ENCODE measurements at places on chromosomes 2 and 18.

DNA sequence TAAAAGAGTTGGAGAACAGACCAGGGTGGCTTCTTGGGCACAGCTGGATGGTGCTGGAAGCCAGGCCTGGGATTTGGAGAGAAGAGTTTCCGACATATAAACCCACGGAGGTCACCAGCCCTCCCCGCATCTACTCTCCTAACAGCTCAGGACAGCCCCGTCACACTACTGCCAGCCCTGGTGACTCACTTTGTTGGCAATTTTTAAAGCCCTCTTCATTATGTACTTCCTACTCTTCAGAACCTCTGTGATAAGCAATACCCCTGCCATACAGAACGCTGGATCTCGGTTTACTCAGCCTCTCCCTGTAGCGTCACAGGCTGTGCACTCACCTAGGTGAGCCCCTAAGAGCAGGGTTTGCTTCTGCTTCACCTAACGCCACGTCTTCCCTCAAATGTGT is 48.1 kb downstream of the ID2 start:
- no peak for DNase-seq

- no peak for DNase-seq
Measured at GRCh38 chr2:189541591-189541990, 39.0 kb downstream of the SLC40A1 start.

DNA sequence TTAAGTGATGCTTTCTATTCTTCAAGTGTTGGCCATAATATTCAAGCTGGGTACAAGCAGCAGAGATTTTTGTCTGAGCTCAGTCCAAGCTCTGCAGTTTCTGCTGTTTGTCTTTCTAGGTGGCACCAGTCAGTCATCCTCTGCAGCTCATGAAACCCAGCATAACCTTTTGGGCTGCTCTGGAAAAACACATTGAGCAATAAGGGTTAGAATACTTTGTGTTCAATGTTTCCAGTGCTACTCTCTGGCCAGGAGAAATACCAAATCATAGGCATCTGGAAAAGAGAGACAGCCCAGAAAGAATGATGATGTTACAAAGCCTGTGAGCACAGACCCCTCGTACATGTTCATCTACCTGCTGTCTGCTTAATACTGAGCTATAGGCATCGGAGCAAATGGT is 19.5 kb upstream of the WIPF1 start:
- DNase-seq = no peak

DNA sequence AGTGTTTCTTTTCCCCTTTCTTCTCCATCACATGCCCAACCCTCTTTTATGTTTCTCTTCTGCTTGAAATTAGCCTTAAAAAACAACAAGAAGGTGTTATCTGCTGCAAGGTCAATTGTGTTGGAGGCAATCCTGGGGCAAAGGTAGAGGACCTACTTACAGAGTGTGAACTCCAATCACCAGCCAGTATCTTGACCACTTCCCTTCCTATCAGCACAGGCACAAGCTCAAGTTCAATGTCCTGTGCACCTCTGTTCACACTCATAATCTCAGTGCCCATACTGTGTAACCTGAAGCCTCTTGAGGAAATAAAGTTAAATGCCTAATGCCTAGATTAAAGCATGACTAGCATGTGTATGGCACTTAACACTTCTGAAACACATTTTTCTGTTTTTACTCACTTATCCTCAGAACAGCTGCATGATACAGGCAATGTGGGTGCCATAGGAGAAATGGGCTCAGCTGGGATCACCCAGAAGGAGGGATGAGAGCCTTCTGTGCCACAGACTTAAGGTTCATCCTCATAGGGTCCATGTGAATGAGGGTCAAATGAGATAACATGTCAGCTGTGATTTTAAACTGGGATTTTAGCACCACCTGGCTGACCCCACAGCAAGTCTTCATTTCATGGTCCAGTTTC is 701.5 kb downstream of the BCL11A start:
- no peak for DNase-seq

GRCh38 chr2:239113615-239114014 is 265.7 kb downstream of the TWIST2 start:
- DNase-seq = no peak

DNA sequence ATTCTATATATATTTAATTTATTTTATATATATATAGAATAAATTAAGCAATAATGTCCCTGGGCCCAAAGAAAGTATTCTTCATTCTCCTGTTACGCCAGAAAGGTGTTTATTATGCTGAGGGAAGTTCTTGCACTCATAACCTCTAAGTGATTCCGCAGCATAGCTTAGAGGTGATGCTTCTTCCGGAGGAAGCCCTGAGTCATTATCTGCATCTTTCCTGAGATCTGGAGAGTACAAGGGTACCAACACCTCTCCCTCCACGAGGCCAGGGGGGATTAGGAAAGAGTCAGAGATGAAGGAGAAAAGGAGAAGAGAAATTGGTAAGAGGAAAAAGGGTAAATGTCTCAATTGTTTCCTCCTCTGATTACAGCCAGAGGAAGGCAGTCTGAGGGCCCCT is 43.1 kb upstream of the RTN4 start:
- DNase-seq = no peak

DNA sequence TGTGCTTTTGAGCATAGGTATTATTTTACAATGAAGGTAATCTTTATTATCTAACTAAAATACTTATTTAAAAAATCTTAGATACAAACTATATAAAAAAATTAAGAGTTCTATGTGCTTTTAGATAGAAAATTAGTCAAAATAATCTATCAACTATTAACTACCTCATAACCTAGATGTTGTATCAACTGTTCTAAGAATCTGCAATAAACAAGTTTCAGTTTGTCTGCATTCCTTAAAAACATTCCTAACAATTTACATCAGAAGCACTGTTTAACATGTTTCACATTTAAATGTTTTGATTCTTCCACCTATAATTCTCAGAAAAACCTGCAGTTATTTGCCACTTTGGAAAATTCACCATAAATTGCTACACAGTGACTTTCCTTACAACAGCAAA is 33.3 kb downstream of the NDUFS1 start:
- no peak for DNase-seq

DNA sequence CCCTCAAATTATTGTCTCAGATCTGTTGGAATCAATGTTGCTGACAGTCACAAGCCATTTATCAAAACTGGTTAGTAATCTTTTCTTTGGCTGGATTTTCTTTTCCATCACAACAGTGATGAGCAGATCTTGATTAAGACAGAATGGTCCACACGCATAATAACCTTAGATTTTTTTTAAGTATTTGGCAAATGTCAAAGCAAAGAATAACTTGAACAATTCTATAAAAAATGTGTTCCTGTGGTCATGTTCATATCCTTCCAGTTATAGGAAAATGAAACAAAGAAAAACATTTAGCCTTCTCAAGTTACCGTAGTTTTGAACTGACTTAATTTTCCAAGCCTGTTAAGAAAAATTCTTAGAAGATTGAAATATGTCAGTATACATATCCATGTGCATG is 659.9 kb upstream of the ID2 start:
- no peak for DNase-seq

GRCh38 chr2:42860319-42861094 is 68.1 kb upstream of the HAAO start:
- DNase-seq = no peak

DNA sequence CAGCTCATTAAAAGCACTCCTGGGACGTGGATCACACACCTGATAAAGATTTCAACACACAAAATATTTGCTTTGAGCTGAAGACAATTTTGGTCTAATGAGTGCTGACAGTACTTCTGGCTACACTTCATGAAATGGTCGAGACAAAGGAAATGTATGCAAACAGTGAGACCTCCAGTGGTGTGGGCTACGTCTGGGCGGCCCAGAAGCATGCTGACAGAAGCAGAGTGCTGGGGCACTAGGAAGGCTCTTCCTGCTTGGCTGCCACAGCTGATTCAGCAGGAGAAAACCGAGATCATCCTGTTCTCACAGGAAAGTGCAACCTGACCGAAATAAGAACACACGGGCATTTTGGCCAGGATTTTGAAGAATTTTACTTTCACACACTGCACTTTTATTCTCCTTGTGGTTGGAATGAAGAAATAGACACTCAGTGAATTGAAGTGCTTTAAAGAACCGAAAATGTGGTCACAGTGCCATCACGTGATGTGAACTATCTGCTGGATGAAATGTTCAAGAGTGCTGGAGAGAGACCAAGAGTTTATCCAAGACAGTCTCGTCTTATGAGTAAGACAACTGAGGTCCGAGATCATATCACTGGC is 149.5 kb downstream of the CCBE1 start:
- DNase-seq = no peak

- DNase-seq = peak; percentile 45
Measured at GRCh38 chr2:70089220-70089982, 2.1 kb downstream of the PCBP1 start.

DNA sequence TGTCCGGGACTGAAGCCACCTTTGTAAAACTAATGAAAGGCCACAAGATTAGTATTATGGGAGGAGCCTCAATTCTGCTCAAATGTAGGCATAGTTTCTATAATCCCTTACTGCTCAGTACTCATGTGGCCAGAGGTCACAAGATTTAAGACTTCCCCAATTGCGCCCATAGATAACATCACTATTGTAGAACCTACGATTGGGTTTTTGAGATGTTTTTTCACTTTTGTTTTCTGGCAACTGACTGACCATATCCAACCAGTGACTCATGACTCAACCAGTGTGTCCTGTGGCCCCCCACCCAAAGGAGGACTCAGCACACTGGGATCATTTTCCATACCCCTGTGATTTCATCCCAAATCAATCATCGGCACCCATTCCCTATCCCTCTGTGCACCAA is 15.2 kb upstream of the TSPYL6 start:
- no peak for DNase-seq

- DNase-seq = no peak
Measured at GRCh38 chr18:70337139-70337972, 48.5 kb downstream of the SOCS6 start.

- DNase-seq = no peak
Measured at GRCh38 chr18:4333043-4333442, 122.1 kb downstream of the DLGAP1 start.

DNA sequence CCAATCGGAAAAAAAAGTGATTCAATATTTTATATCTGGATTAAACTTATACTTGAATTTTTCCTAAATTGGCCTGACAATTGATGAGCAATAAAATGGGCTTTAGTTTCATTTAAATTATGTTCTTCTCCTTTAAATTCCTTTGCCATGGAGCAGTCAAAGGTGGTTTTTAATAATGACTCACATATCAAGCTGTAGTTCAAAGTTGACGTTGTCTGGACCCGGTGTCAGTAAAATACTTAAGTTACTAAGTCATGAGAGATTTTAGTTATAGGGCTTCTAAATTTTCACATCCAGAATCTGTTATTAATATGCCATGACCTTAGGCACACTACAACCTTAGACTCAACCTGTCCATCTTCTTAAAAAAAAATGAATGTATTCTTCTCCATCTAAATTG is 62.5 kb downstream of the CDH2 start:
- no peak for DNase-seq

GRCh38 chr2:30826916-30827315 is 19.7 kb upstream of the CAPN13 start:
- DNase-seq = no peak

DNA sequence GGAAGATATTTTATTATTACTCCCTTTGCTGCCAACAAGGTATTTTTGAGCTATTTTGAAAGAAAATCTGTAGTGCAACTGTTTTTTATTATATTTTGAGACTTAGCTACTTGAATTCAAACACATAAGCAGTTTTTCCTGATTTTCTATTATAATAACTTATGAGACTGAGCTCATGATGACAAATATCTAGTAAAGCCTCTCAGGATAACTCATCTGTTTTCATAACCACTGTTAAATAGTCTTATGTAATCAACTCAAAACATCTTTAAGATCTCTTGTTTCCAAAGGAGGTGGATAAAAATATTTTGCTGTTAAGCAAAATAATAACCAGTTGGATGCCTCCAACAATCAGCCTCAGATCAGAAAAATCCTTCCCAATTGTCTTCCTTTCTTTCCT is 21.9 kb upstream of the PPP1CB start:
- DNase-seq = no peak

GRCh38 chr2:238879621-238880377 is 31.9 kb downstream of the TWIST2 start:
- DNase-seq = no peak

GRCh38 chr2:216084547-216084946 is 2.8 kb downstream of the TMEM169 start:
- peak; percentile 22 for DNase-seq

GRCh38 chr2:181844551-181845290 is 46.8 kb upstream of the ITPRID2 start:
- DNase-seq = no peak

DNA sequence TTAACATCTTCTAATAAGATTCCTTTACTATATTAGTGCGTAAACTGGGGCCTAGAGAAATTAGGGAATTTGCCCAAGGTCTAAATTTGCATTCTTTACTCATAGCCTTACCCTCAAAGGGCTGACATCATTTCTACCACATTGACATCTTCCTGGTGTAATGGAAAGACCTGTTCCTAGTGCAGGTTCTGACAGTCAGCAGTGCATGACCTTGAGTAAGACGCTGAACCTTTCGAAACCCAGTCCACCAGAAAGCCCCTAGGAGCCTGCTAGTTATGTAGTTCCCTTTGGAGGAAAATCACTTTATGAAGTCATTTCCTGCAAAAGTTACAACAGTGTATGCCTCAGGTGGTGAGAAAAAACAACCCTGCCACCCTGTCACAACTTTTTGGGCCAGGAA is 388.3 kb downstream of the TNS1 start:
- no peak for DNase-seq

GRCh38 chr2:147628971-147629421 is 215.8 kb upstream of the ACVR2A start:
- DNase-seq = no peak

- no peak for DNase-seq
Measured at GRCh38 chr2:24438106-24438505, 52.9 kb upstream of the NCOA1 start.

GRCh38 chr2:198917275-198917674 is 540.5 kb downstream of the SATB2 start:
- DNase-seq = no peak

- no peak for DNase-seq
Measured at GRCh38 chr2:222653280-222653679, 2.6 kb downstream of the FARSB start.

DNA sequence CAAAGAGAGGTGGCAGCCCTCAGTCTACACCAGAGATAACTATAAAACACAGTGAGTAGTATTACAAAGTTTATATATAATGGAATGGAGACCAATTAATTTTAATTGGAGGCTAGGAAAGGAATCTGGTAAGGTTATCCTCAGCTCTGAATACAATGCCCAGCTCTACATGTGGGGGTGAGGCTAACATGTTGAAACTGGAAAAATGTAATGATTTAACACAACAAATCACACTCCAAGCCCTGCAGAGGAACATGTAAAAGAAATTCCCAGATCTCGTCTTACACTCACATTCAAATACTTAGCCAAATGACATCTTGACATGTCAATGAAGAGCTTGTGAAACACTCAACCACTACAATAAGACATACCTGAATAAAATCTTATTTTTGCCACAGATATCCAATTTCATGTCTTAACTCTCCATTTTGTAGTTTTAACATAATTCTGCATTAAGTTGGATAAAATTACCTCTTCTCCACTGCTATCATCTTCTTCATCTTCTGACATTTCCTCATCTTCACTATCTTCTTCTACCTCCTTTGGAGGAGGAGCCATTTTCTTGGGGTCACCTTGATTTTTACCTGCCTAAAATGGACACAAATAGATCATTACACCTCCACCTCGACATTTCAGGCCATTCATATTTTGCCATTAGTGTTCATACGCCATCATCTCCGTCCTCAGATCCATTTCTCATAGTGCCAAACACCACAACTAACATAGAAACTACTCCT is 1.4 kb downstream of the NCL start:
- no peak for DNase-seq

- no peak for DNase-seq
Measured at GRCh38 chr2:76640905-76641304, 881.3 kb downstream of the LRRTM4 start.
